ENCODE measurements at places on chromosomes 7 and 10.

GRCh38 chr7:137572056-137572784 is 228.7 kb upstream of the PTN start:
- DNase-seq, result no peak

DNA sequence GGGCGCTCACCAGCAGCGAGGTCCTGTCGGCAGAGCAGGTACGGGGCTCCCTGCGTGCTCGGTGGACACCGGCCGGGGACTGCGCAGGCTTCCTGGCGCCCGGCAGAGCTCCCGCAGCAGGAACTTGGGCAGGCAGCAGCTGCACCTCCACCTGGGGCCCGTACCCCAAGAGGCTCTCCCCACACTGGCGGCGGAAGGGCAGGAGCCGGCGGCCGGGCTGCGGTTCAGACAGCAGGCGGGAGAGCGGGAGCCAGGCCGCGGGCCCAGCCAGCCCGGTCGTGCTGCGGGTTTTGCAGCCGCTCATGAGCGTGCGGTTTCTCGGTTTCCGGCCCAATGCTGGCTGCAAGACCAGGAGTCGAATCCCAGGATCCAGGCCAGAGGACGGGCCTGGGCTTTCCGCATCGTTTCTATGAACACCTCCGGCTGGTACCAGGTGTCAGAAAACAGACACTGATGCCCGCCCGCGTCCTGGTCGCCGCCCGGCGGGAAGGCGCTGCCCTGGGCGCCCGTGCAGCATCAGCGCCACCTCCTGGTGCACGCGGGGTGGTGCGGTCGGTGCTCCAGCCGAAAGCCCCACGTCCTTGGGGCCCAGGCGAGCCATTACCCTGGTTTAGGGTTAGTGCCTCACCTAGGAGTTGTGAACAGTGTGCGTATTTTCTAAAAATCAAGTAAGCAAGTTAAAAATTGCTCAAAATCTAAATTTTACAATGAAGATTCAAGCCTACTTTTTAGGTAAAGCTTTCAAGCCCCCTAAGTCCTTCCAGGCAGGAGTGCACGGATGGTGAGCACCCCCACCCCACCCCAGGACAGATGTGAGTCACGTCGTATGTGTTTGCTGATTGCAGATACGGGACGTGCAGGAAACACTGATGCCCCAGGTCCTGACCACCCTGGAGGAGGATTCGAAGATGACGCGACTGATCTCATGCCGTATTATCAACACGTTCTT is 47.4 kb upstream of the PRKAR1B start:
- DNase-seq, result no peak

DNA sequence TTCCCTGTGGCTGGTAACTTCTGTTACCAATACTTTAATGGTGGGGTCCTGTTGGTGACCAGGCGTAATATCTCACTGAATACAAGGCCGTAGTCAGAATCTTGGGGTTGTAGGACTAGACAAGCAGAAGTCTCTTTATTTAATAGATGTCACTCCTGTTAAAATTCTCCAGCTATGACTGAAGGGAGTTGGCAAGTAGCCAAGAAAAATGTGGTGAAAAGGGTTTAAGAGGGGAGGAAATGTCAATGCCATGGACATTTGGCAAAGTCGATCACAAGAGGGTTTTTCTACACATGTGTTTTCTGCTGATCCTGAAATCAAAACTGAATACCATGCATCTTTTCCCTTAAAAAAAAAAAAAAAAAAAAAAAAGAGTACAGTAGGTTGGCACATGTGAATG is 533.5 kb downstream of the AUTS2 start:
- DNase-seq, result no peak

- DNase-seq, result no peak
Measured at GRCh38 chr7:89001306-89001705, 205.8 kb upstream of the TEX47 start.

DNA sequence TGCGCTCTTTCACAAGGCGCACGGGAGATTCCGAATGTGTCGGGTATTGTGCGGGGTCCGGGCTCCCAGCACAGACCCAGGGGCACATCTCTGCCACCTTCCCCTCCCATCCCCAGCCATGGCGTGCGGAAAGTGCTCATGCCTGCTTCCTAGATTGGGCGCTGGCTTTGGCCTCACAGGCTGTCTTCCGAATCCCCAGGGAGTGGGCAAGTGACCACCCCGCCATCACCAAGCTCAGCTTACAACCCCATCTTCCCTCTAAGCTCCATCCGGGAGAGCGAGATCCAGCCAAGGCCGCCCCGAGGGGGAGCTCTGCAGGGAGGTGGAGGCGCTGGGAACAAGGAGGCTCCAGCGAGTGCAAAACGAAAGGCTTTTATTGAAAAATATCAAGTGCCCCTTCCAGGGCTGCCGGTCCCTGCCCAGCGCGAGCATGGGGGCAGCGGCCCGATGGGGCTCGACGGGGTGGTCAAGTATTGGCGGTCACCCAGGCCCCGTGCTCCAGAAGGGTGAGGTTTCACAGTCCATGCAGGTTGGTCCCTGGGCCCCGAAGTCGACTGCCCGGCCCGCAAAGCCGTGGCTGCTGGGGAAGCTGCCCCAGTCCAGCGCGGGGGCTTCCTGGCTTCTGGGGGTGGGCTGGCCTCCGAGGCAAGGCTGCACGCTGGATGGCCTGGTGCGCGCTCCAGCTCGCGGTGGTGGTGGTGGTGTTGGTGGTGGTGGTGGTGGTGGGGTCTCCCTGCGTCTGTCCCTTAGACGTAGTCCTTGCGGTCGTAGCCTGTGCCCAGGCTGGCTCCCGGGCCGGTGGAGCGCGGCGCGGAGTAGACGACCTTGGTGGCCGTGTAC is 1.2 kb downstream of the CLDN3 start:
- peak; percentile 39 for DNase-seq

DNA sequence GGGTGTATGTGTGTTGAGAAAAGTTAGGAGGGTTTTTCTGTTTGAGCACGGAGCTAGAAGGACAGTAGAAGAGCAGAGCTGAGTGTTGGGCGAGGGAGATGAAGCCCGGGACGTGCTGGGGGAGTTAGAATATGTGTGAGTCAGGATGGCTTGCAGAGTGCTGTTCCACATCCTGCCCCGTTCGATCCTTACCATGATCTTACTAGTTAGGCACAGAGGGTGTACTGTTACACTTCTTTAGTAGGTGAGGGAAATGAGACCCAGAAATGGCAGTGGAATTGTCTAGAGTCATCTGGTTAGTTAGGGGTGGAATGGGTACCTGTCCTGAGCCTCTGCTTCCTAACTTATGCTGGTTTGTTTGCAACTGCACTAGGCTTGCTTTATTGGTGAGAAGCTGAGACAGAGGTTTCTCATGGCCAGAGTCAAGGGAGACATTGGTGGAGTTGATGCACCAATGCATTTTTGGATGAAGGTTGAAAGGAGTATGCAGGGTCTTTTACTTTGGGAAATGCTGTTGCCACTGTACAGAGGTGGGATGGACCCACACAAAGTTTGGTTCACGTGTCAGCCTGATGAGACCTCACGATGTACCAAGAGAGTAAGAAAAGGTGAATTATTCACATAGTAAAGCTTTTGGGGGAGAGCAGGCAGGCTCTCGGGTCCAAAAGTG is 42.4 kb downstream of the CCNY start:
- DNase-seq, result no peak

- DNase-seq, result no peak
Measured at GRCh38 chr7:146768957-146769356, 652.4 kb downstream of the CNTNAP2 start.
